ENCODE measurements at places on chromosomes 5 and 9. TPM values are rescaled to one million over a fixed set of nuclear protein-coding genes. Genes with fewer than 3 reads are reported as not detected.

The NR4A3 gene
- total RNA-seq = 35.7 TPM

GRCh38 chr9:82894548-82894947, 168.4 kb downstream of the RASEF start:
- H3K27me3 ChIP-seq = no peaks in the 10 kb centered on the region
- H3K36me3 ChIP-seq = no peaks in the 10 kb centered on the region
- H3K27ac ChIP-seq = no peak overlapping the region
- no peak for DNase-seq
- no peaks in the 10 kb centered on the region for H3K4me1 ChIP-seq

The IFNA2 gene
- not detected for total RNA-seq

The PRRC2B gene
- total RNA-seq = 135 TPM
